ENCODE measurements at places on chromosomes 5 and 9. TPM values are rescaled to one million over a fixed set of nuclear protein-coding genes. Genes with fewer than 3 reads are reported as not detected.
A peak's percentile ranks its signal among the peaks of the same experiment; 100 is the strongest.

- H3K4me1 ChIP-seq, result no peaks in the 10 kb centered on the region
- no peak for DNase-seq
- H3K4me3 ChIP-seq, result no peak overlapping the region
Observed at GRCh38 chr9:7045361-7045760, 287.6 kb downstream of the KDM4C start.

DNA sequence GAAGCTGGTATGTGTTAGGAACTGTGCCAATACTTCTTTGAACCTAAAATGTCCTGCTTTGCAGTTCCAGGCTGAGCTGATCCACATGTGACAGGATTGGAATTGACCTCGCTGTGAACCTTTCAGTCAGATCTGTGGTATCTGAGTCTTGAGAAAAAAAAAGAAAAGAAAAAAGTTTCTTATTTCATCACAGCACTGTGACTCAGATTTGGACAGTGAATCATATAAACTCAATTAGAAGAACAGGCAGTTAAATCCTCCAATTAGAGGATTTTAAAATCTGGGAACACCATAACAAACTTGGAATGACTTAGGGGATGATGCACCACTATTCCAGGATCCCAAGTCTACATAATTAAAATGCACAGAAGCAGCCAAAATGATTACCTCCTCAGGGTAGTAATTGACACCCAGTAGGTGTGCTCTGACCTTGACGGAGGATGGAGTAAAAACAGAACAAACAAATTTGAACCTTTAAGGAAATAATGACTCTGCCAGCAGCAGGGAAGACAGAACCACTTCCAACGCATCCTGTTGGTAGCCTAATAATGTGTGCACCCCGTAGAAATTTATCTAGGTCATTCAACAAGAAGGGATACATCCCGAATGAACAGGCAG lies 57.8 kb upstream of the RAI14 start:
- no peaks in the 10 kb centered on the region for H3K36me3 ChIP-seq
- no peak overlapping the region for H3K4me3 ChIP-seq
- DNase-seq, result no peak
- H3K27me3 ChIP-seq, result no peaks in the 10 kb centered on the region

TMEM232 gene
- 0.66 TPM for total RNA-seq

F12 gene
- 0.66 TPM for total RNA-seq

DNA sequence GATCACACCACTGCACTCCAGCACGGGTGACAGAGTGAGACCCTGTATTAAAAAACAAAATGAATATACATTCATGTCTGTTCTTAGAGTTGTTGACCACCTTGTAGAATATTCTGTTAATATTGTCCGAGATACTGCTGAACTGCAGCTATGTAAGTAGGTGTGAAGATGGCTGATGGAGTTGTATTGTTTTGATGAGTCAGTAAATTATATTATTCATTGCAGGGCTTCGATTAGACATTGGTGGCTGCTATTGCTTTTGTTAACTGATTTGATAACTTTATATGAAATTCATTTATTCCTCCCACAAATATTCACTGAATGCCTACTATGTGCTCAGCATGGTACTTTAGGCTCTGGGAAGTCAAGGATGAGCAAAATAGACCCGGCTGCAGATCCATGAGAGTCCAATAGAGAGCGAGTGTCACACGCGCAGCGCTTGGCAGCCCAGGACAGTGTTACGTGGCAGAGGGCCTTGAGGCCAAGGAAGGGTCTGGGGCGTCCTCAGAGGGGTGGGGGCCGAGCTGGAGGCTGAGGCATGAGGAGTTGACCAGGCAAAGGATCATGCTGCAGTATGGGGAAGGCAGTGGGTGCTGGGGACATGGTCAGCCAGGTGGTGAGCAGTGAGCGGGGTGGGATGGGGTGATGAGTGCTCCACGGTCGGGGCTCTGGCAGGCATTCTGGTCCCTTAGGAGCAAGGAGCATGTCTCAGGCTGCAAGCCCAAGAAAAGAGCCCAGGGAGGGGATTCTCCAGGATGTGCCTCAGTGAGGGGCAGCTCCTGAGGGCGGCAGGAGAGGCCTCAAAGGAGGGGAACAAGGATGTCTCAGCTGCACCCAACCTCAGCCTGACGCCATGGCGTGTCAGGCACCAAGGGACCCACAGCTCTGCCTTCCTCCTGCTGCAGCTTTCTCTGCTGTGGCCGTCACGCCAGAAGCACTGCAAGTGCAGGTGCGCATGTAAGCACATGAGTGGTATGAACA lies 243.5 kb downstream of the GADD45G start:
- DNase-seq, result no peak
- H3K4me1 ChIP-seq, result no peaks in the 10 kb centered on the region
- no peaks in the 10 kb centered on the region for H3K36me3 ChIP-seq
- H3K4me3 ChIP-seq, result no peak overlapping the region
- H3K27ac ChIP-seq, result no peak overlapping the region

DNA sequence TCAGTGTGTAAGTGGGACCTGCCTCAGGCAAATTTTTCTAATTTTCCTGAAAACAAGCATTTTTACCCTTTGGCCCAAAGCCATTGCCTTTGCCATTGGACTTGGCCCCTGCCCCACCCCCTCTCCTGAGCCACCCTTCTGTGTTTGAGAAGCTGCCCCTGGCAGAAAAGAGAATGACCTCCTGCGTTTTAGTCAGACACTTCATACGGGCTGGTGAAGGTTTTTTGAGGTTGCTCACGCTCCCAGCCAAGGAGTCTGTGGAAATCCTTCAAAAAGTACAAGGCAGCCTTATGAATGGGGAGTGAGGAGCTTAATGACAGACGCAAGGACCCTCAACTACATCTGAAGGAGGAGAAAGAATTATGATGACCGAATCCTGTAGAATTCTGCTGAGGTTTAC lies 308.9 kb downstream of the SLIT3 start:
- no peaks in the 10 kb centered on the region for H3K36me3 ChIP-seq
- no peaks in the 10 kb centered on the region for H3K4me1 ChIP-seq
- no peak overlapping the region for H3K4me3 ChIP-seq
- no peak overlapping the region for H3K27ac ChIP-seq
- no peaks in the 10 kb centered on the region for H3K27me3 ChIP-seq

- no peak overlapping the region for H3K27ac ChIP-seq
- peaks cover 8% of the 10 kb centered on the region for H3K36me3 ChIP-seq
- H3K4me3 ChIP-seq, result no peak overlapping the region
- no peak for DNase-seq
Observed at GRCh38 chr5:75558981-75559632, 47.4 kb downstream of the POLK start.

CKMT2 gene
- not detected for total RNA-seq

- no peak overlapping the region for H3K27ac ChIP-seq
- H3K4me1 ChIP-seq, result peaks cover 9% of the 10 kb centered on the region
- H3K4me3 ChIP-seq, result no peak overlapping the region
- H3K36me3 ChIP-seq, result no peaks in the 10 kb centered on the region
Observed at GRCh38 chr5:173689737-173690360, 73.4 kb upstream of the BOD1 start.

GRCh38 chr5:104778-105296 lies 12.9 kb downstream of the PLEKHG4B start:
- peaks cover 3% of the 10 kb centered on the region for H3K4me1 ChIP-seq
- DNase-seq, result no peak
- no peaks in the 10 kb centered on the region for H3K27me3 ChIP-seq
- H3K36me3 ChIP-seq, result no peaks in the 10 kb centered on the region
- no peak overlapping the region for H3K27ac ChIP-seq

DNA sequence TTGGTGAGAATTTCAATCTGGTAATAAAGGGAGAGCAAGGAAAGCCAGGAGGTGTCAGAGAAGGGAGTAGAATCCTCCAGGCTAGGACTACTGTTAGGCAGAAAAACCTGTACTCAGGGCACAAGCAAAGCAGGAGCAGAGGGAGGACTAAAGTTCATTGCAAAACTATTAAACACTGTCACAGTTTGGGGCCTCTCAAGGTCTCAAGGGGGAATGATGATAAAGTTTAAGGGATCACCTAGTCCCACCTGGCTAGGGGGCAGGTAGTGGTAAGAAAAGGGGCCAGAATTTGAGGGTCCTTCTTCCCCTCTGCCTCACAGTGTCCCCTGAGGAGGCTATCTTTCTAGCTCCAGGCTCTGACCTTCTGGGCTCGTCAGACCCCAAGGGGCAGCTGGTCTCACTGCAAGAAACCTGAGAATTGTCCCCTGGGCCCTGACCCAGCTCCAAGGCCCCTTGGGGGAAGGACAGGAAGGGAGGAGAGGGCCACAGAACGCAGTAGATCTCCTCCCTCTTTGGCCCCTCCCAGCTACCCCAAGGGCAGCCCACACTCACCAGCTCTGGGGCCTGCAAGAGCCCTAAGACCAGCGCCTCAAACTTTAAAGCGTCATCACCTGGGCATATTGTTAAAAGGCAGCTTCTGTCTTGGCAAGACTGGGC lies 974 bp downstream of the CCDC69 start:
- no peaks in the 10 kb centered on the region for H3K27me3 ChIP-seq
- DNase-seq, result peak; percentile 67
- peak overlapping the region; percentile 59 for H3K4me3 ChIP-seq
- peaks cover 22% of the 10 kb centered on the region for H3K36me3 ChIP-seq

FBXW11 gene
- total RNA-seq, result 40.3 TPM

OR2V2 gene
- not detected for total RNA-seq

Measured in natural killer cell (primary cell).